ENCODE measurements at places on chromosomes 3 and 15.

GRCh38 chr3:110969229-110970211 lies 102.1 kb upstream of the NECTIN3 start:
- no peak for DNase-seq

DNA sequence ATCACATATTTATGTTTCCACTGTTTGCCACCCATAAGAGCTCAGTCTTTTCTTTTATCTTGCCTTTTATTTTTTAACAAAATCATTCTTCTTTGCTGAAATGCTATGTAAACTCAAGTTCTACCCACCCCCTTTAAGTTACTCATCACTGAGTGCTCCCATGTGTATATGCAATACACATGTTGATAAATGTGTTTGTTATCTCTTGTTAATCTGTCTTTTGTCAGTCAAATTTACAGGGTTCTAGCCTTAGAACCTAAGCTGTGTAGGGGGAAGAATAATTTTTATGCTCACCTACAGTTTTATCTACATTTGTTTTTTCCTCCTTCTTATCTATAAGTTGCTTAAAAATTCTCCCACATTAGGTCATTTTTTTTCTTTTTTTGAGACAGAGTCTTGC lies 1195.9 kb downstream of the ROBO2 start:
- no peak for DNase-seq

DNA sequence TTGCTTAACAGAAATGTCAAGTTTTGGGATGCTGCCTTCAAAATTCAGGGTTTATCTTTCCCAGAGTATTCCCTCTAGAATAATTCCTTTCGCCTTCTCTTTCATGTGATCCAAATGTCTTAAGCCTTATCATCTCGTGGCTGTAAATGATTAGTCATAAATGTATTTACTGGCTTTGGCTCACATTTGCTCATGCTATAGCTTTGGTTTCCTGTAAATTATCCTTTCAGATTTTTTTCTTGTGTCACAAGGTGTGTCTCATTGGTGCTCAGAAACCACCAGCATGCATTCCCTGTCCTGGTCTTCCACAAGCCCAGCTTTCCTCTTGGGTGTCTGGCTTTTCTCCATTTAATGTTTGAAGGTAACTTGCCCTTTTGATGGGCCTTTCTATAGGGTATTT lies 692.7 kb upstream of the ALCAM start:
- no peak for DNase-seq

- DNase-seq: no peak
Measured at GRCh38 chr3:29643034-29643425, 362.2 kb downstream of the RBMS3 start.

DNA sequence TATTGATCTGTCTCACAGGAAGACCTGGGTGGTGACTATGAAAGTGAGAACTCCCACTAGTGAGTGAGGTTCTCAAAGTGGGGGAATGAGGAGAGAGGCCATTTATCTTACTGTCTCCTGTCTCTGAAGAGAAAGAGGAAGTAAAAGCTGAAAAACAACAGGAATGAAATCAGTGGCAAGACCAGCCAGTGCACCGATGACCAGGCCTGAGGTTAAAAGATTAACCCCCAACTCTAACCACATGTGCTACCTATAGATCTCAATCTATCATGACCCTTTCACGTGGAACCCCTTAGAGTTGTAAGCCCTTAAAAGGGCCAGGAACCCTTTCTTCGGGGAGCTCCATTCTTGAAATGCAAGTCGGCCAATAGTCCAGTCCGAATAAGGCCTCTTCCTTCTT lies 239.3 kb upstream of the CNTN6 start:
- DNase-seq: no peak

GRCh38 chr15:71937650-71938311 lies 127.4 kb downstream of the NR2E3 start:
- DNase-seq: no peak

GRCh38 chr15:98160236-98160635 lies 199.7 kb downstream of the ARRDC4 start:
- no peak for DNase-seq

- DNase-seq: no peak
Measured at GRCh38 chr3:14609941-14610340, 41.6 kb upstream of the CCDC174 start.

DNA sequence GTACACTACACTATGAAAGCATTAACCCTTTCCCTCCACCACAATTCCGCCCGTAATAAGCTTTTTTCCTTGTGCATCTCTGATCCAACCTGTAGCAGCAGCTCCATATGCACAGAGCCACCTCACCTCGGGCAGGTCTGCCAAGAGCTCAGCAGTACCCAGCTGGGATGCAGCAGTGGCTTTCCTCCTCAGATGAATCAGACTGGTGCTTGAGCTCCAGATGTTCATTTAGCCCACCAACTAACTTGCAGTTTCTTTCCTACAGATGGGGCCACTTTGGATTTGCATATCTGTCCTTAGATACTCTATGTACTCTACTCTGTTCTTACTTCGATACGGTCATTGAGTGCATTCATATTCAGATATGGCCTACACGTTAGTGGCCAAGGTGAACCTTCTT lies 14.8 kb upstream of the FSIP1 start:
- no peak for DNase-seq

DNA sequence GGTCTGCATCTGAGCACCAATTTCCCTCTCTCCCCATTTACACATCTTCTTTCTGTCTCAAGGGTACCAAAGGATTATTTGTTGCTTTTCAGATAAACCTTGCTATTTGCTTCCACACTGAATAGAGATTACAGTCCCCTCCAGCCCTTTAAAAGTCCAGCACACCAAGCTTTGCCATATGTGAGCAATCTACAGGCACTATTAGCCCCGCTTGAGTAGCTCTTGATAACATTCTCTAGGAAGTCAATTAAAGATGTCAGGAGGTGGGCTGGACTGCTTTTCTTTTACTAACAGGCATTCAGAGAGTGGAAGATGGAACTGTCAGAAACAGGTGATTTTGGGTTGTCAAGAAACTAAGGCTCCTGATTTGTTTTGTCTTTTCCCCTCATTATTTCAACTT lies 417.0 kb downstream of the ROBO2 start:
- DNase-seq: no peak

DNA sequence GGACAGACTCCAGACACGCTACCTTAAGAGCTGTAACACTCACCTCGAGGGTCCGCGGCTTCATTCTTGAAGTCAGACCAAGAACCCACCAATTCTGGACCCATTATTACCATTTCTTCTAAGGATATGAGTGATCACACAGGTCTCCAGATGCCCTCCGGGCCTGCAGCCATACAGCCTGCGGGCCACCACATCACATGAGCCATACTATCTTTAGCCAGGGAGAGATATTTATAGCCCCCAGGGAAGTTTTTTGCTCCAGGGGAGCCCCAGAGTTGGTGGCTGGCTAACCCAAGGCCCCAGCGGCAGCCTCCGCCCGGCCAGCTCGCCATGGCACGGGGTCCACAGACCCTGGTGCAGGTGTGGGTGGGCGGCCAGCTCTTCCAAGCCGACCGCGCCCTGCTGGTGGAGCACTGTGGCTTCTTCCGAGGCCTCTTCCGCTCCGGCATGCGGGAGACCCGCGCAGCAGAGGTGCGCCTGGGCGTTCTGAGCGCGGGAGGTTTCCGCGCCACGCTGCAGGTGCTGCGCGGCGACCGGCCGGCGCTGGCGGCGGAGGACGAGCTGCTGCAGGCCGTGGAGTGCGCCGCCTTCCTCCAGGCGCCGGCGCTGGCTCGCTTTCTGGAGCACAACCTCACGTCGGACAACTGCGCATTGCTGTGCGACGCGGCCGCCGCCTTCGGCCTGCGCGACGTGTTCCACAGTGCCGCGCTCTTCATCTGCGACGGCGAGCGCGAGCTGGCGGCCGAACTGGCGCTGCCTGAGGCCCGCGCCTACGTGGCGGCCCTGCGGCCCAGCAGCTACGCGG lies at the start of gene KBTBD13:
Gene KBTBD13 (plus strand): TSS at position 261 of the 805 bp plus-strand sequence. CDS start 70 bp downstream, at position 331.
- no peak for DNase-seq

GRCh38 chr15:84699538-84700191 lies 16.3 kb downstream of the SEC11A start:
- DNase-seq: no peak
